Anterior cingulate cortex (tissue), 58 donors: ENCODE measurements at places on chromosomes 6 and 20.

DNA sequence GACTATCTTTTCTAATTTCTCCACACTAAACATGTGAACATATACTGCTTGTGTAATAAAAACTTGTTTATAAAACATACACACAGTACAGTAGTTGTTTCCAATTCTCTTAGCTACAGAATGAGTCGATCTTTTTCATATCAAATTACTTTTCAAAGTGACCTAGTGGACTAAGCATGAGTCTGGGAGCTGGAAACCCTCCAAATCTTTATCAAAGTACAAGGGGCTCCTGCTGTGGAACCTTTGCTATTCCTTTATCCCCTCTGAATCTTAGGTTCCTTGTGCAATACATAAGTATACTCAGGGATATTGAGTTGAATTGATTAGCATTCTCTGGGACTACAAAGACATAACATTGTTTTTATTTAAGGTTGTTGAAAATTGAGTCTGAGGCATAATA is 48.7 kb upstream of the TAB2 start:
- DNase-seq, result no peak

GRCh38 chr6:77633471-77633870 is 19.4 kb upstream of the MEI4 start:
- no peak for DNase-seq

- DNase-seq, result no peak
Observed at GRCh38 chr20:17912916-17913315, 55.7 kb downstream of the SNX5 start.

DNA sequence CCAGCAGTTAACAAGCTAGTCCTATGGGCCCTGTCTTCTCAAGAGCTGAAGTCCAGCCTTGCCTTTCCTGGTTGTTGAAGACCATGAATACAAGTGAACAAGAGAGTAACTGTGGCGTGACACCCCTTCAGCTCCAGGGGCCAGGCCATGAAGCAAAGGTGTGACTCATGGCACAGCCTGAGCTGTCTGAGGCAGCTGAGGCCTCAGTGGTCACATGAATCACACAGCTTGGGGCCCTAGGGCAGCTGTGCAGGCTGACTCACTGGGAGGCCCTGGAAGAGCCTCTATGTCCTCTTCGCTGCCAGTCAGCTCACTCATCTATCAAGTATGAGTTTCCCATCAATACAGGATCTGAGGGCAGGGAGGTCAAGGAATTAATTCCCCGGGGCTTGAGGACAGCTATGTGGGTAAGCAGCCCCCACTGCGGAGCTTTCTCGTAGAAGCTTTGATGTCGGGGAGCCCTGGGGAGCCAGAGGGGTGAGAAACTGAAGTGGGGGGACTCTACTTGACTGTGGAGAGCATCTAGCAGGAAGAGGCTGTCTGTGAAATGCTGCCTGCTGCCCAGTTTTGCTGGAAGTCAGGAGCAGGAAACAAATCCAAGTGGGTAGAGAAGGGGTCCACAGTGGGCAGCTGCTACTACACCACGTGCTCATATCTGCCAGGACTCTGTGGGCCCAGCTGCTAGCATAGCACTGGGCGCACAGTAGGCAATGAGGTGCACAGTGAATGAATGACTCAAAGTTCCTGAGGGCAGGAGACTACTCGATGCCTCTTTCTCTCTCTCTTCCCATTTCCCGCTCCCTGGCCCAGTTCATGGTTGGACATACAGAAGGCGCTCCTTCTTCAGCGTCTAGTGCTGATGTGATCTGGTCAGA is 13.7 kb upstream of the FAM83C start:
- DNase-seq, result no peak
